COLO829 (cell line): ENCODE measurements at places on chromosomes 3 and 15.

- DNase-seq: no peak
Measured at GRCh38 chr15:43412096-43412495, 41.2 kb downstream of the TUBGCP4 start.

DNA sequence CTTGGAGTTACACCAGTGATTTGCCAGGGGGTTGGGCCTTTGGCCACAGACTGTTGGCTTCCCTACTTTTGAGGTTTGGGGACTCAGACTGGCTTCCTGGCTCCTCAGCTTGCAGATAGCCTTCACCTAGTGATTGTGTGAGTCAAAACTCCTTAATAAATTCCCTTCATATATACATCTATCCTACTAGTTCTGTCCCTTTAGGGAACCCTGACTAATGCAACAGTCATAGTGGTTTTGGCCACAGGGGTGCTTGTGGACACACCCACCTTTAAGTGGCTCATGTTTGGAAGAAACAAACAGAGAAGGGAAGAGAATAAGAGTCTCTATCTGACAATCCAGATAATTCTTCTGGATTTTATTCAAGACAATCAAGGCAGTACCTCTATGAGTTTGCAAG lies 457.7 kb downstream of the EPHA3 start:
- no peak for DNase-seq

DNA sequence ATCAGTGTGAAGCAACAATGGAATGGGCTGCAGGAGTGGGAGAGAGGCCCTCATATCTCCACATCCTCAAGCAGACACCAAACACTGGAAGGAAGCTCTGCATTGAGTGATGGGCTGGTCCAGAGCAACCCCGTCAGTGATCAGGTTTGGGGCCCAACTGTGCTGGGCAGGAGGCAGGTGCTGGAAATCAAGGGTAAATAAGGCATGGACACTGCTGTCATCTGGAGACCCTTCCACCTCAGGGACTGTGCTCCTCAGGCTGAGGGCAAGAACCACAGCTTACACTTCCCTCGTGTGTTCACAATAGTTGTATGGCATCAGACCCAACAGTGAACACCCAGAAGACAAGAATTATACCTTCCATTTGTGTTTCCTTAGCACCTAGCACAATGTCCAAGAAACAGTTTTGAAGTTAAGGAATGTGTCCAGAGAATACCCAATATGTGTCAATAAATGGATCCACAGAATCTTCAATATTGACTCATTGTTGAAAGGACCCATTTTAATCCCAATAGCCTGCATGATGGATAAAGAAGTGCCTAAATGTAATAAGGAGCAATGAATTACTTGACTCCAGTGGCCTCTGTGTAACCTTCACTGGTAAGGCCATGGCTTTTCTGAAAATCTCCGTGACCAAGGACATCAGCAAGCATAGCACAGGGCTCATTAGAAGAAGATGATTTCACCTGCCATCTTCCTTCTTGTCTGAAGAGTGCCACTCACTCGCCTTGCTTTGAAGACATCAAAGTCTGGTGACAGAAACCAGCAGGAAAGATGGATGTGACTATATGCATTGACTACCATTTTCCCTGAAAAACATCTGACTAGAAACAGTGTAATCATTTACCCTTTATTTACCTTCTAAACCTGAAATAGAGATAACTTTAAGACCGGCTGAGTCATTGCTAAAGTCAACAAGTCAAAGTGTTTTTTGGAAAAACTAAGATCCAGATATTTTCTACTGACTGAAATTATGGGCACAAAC lies 7.0 kb upstream of the AHSG start:
- no peak for DNase-seq

DNA sequence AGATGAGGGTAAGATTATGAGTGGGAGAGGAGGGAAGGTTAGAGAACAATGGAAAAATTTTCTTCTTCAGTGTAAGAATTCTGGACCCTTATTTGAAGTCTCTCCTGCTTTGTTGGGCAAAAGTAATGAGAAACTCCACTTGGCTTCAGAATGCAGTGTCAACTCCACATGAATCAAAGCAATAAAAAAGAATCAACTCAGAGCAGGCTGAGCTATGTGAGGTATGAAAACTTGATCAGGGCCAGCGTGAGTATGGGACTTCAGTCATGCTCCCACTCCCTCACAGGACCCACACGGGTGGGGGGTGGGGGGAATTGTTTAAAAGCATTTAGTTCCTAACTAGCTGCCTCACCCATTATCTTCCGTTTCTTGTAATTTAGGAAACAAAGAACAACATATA lies 502.2 kb downstream of the PDCD6IP start:
- DNase-seq: no peak

- peak; percentile 74 for DNase-seq
Measured at GRCh38 chr15:75801859-75802593, 41.2 kb upstream of the UBE2Q2 start.

- DNase-seq: no peak
Measured at GRCh38 chr3:155763870-155764463, 19.1 kb upstream of the PLCH1 start.

GRCh38 chr3:8223766-8224165 lies 277.9 kb upstream of the LMCD1 start:
- peak; percentile 59 for DNase-seq

GRCh38 chr15:66719471-66719870 lies 17.4 kb downstream of the SMAD6 start:
- DNase-seq: no peak

DNA sequence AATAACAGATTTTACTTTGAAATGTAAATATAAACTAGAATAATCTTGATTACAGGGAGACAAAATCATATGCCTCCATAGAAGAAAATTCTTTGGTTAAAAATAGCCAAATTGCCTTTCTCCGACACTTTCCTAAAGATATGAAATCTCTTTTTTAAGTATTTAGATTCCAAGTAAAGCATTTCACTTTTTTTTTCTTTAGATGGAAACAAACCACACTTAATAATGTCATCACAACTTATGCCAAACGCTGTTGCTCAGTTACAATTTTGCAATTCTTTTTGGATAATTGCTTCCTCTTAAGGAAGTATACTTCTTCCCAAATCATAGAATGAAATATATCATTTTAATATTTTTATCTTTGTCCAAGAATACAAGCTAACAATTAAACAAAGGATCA lies 294.1 kb upstream of the ARL6 start:
- DNase-seq: no peak

DNA sequence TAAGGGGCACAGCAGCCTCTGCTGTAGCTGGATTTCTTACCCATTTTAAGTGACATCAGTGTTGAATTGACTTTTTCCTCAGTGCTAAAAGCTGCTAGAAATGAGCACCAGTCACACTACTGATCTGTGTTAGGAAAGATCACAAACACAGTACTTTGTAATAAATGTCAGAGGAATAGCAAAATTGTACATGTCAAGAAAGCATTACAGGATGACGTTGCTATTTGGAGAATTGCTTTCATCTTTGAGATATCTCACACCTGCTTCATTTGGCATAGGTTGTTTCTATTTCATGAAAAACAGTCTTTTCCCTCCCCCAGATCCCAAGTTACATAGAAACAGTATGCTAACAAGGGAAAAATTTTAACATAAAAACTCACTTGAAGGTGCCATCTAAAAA lies 77.8 kb downstream of the SLC25A26 start:
- no peak for DNase-seq

- no peak for DNase-seq
Measured at GRCh38 chr15:34759347-34759746, 4.5 kb upstream of the GJD2 start.

DNA sequence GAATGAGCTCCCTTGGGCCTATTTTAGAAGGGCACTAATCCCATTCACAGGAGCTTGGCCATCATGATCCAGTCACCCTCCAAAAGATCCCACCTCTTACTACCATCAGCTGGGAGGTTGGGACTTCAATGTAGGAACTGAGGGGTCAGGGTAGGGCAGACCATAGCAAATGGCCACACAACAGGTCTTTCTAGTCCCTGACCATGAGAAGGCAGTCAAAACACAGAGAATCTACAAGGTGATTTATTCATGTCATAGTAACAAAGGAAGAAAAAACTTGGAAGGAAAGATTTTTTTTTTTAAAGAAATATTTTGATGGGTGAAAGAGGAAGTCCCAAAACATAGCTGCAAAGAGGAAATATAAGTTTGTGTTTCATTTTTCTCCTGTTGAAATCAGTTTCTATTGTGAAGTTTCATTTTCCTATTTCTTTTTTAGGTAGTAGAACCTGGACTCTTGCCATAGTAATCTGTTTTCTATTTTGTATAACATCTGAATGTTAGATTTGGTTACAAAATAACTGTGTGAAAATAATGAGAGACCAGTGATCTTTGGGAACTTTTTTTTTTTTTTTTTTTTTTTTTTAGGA lies 23.5 kb upstream of the TNFSF10 start:
- no peak for DNase-seq

DNA sequence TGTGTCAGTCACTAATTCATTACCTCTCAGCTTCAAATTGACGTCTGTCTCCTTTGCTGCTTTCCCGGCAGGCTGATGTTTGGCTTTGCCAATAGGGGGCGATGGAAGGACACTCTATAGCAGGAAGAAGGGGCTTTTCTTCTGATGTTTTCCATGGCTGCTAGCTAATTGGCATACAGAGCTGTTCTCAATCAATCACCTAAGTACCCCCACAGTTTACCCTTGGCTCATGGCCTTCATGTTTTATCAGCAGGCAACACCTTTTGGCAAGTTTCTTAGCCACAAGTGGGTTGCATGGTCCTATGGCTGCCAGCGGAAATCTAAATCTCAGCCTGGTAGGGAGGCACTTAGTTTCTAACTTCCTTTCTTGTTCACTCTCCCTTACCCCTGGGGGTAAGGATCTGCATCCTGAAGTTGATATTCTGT lies 45.0 kb downstream of the ESYT3 start:
- peak; percentile 82 for DNase-seq

- no peak for DNase-seq
Measured at GRCh38 chr3:47891613-47892005, 88.7 kb downstream of the DHX30 start.

- DNase-seq: no peak
Measured at GRCh38 chr3:183339461-183340086, 86.5 kb downstream of the B3GNT5 start.

- no peak for DNase-seq
Measured at GRCh38 chr3:108181172-108181571, 41.1 kb downstream of the IFT57 start.

DNA sequence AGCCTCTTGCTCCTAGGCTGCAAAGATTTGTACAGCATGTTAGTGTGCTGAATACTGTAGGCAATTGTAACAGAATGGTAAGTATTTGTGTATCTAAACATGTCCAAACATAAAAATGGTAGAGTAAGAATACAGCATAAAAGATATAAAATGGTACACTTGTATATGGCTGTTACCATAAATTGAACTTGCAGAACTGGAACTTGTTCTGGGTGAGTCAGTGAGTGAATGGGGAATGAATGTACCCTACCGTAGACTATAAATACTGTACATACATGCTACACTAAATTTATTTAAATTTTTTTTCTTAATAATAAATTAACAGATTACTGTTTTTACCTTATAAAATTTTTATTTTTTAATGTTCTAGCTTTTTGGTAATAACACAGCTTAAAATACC lies 858.7 kb downstream of the ROBO2 start:
- no peak for DNase-seq

GRCh38 chr15:94177112-94177511 lies 54.2 kb upstream of the MCTP2 start:
- DNase-seq: peak; percentile 26

- no peak for DNase-seq
Measured at GRCh38 chr3:178184833-178185232, 351.4 kb upstream of the KCNMB2 start.

GRCh38 chr3:12741209-12741608 lies 17.9 kb downstream of the TMEM40 start:
- DNase-seq: no peak

DNA sequence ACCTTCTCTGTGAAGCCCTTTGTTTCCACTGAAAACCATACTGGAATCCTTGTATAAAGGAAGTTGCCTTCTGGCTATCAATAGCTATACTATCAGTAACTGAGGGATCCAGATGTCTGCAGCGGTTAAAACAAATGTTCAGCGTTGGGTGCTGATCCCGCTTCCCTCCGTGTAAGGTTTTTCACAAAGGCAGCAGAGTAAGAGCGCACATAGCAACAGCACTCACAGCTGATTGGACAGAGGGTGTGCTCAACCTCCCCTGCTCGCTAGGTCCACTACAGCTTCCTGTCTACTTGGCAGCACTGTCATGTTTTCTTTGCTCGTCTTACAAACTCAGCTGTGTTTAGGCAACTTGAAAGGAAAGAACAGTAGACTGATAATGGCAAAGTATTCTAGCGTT lies 27.3 kb downstream of the ATOSA start:
- DNase-seq: peak; percentile 65

- no peak for DNase-seq
Measured at GRCh38 chr15:85925649-85926237, 131.0 kb upstream of the KLHL25 start.

DNA sequence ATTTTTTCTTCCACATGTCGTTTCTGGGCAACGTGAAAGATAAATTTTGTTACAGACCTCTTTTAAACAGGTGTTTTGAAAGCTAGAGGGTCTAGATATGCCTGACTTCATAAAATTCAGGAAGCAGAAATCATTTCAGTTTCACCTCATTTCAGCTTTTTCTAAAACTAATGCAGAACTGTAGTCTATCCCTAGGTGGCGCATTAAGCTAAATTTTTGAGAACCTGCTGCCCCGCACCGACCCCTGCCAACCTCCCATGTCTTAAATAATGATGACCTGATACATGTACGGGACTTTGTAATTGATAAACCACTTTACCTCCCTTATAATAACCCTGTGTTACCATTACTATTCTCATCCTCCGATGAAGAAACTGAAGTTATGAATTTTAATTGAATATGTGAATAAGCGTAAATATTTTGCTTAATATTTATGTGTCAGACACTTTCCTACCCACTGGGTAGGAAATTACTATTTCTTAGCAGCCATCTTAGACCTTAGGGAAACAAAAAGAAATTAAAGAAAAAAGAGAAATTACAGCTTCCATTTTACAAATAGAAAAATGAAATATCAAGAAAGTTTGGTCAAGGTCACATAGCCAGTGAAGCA lies 78.7 kb upstream of the GCNT3 start:
- DNase-seq: no peak

DNA sequence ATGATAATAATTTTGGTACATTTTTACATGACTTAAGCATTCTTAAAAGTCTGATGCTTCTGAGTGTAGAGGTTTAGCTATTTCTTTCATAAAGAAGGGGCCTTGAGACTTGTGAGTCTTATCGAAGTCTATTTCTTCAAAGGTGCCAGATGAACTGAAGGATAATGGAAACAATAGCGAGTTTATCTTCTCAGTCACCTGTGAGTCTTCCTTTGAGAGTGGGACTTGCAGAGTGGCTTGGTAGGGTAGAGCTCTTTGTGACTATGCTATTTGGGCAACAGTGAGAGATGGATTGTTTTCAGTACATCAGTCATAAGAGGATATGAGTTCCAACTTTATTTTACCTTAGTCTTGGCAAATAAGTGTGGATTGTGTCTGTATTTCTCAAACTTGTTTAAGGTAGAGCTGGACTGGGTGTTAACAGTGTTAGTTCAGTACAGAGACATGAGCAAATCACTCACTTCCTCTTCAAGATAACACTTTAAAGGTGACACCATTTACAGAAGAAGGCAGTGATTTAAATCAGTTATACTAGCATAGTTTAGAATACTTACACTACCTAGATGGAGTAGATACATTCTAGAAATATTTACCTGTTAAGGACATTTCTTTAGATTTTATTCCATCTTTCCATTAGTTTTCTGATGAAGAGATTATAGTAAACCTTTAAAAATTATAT lies 3.2 kb downstream of the AKAP13 start:
- no peak for DNase-seq
